IPS-NIHi11 (cell line): ENCODE measurements at places on chromosomes 13 and 19.
A peak's percentile ranks its signal among the peaks of the same experiment; 100 is the strongest.

DNA sequence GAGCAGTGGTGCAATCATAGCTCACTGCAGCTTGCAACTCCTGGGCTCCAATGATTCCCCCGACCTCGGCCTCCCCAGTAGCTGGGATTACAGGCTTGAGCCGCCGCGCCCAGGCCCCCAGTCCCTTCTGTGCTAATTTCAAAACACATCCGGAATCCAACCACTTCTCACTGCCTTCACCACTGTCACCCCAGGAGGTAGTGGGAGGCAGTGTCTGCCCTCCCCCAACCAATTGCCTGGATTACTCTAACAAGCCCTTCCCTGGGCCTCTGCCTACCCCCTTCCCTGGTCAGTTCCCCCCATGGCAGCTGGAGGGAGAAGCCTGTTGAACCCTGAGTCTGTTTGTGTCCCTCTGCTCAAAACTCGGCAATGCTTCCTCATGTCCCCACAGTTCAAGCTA lies 2.3 kb downstream of the PRAM1 start:
- DNase-seq, result no peak

GRCh38 chr13:26062853-26063444 lies 11.1 kb upstream of the SHISA2 start:
- peak; percentile 46 for DNase-seq

DNA sequence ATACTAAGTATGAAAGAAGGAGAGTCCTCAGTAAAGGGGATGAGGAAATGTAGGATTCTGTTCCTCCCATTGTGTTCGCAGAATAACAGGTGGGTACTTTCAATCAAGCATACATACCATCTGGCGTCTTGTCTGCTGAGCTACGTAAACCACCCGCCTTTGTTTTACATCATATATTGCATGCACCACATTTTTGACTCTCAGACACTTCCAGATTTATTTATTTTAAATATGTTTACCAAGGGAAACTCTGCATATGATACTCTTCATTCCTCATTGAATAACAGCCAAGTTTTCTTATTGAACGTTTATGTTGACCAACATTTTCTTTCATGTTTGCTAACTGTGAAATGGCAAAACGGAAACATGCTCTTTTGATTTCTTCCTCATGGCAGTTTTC lies 174.1 kb downstream of the FGF14 start:
- DNase-seq, result no peak

DNA sequence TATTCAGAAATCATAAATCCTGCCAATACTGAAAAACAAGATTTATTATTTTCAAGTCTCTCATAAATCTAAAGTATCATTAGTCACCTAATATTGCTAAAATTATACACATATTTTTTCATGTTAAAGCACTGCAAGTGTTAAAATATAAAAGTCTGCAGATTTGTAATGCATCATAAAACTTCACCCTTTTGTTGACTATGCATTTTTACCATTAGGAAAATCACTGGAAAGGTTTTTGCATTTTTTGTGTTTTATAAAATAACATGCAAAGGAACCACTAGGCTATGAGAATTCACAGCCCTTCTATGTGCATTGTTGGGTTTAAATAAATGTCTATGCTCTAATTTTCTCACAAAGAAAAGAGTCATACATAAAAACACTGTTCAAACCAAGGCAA lies 407.3 kb downstream of the DACH1 start:
- DNase-seq, result no peak

DNA sequence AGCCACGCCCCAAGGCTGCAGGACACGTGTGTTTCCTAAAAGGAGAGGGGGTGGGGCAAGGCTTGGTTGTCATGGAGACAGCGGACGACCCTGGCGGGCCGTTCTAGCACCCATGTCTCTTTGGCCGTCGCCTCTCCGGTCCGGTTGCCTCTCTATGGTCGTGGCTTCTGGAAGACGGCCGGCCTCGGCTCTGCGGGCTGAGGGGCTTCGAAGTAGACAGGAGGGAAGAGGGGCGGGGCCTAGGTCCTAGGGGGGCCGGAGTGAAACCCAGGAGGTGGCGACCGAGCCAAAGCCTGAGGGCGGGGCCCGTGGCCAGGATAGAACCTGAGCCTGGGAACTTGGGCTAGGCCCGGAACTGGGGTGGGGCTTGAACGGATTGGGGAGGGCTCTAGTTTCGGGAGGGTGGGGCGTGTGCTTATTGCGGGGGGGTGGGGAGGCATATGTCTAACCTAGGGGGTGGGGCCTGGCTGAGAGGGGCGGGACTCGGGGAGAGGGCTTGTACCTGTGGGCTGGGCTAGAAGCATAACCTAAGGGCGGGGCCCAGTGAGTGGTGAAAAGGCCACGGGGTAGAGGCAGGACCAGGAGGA lies 750 bp upstream of the SLC27A1 start:
- peak; percentile 77 for DNase-seq

DNA sequence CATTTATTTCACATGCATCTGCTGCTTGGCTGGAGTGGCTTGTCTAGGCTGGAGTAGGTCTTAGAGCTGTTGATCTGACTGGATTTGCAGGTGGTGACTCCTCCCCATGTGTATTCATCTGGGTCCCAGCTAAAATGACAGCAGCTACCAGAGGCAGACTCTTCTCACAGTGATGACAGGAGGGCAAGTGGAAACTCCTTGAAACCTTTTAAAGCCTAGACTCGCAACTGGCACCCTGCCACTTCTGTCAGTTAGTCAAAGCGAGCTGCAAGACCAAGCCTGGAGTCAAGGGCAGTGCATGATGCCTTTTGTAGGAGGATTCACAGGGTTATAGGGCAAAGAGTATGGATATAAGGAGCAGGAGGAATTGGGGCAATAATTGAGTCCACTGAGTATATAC lies 65.2 kb downstream of the TEX26 start:
- DNase-seq, result no peak

DNA sequence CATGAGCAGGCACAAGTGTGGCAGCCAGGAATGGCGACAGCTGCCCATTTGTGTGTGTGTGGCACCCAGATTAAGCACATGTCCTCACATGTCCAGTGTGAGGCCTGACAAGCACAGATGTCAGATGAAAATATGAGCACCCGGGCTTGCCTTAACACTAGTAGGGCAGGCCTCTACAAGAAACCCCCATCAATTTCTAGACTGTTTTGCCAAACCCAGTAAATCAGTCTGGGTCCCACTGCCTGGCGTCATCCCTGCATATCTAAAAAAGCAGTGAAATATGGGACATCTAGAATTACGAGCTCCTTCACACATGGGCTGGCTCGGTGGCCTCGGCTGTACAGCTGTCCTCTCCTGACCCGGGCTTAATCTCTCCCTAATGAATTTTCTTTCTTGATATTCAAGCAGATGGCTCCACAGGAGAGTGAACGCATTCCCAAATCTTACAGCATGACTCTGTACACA lies 432.7 kb downstream of the FOXO1 start:
- DNase-seq, result no peak

GRCh38 chr13:80341756-80342370 lies 937 bp upstream of the SPRY2 start:
- DNase-seq, result peak; percentile 49

DNA sequence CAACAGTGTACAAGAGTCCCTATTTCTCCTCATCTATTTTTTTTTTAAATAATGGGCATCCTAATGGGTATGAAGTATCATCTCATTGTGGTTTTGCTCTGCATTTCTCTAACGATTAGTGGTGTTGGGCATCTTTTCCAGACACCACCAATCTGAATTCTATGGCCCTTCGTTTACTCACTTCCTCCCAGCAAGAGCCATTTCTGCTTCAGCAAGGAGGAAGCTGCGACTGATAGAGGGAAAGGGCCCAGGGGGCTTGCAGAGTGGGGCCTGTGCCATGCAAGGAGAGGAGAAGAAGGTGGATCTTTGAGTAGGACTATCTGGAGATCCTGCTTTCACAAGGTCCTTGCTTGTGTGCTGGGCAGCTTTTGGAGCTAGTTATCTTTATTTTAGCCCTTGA lies 58.0 kb downstream of the USPL1 start:
- DNase-seq, result no peak

DNA sequence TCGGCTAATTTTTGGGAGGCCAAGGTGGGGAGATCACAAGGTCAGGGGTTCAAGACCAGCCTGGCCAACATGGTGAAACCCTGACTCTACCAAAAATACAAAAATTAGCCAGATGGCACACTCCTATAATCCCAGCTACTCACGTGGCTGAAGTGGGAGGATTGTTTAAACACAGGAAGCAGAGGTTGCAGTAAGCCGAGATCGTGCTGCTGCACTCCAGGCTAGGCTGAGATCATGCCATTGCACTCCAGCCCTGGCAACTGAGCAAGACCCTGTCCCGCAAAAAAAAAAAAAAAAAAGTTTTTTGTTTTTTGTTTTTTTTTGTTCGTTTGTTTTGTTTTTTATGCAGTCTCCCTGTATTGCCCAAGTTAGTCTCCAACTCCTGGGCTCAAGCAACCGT lies 21.2 kb downstream of the MAST1 start:
- no peak for DNase-seq

GRCh38 chr19:45186509-45187334 lies 8.1 kb downstream of the BLOC1S3 start:
- DNase-seq, result no peak

- no peak for DNase-seq
These were observed 28.3 kb downstream of the NUP58 start for GRCh38 chr13:25329706-25330105.

GRCh38 chr13:45422731-45423292 lies 4.6 kb upstream of the SLC25A30 start:
- DNase-seq, result no peak

DNA sequence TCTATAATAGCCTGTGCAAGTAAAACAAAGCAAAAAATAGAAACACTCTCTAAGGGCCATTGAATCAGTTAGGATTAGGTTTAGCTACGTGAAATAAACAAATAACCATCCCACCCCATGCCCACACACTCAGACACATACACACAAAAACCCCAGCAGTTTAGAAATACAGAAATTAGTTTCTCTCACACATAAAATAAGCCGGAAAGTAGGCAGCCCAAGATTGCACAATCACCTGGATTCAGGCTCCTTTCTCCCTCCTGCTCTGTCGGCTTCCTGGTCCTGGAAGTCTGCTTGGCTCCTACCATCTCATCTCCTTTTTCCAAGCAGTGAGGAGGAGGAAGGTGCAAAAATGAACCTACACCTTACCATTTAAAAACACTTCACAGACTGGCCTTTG lies 22.6 kb upstream of the USP12 start:
- DNase-seq, result no peak

DNA sequence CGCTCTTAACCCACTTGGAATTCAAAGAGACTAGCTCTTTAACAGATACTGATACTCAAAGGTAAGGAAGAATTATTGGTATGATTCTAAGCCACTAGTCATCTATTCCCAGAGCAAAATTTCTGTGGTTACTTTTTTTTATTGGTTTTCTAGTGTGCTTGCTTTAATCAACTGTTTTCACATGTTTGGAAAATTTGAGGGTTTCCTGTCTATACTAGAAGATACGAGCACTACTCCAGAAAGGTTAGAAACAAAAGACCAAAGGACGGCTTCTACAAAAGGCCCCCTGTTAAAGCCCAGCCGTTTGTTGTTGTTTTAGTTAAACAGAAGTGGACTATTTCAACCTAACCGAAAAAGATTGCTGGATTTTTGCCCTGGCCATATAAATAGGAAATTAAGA lies 18.5 kb upstream of the LPAR6 start:
- no peak for DNase-seq
